ENCODE measurements at places on chromosomes 7 and 10.
A peak's percentile ranks its signal among the peaks of the same experiment; 100 is the strongest.

DNA sequence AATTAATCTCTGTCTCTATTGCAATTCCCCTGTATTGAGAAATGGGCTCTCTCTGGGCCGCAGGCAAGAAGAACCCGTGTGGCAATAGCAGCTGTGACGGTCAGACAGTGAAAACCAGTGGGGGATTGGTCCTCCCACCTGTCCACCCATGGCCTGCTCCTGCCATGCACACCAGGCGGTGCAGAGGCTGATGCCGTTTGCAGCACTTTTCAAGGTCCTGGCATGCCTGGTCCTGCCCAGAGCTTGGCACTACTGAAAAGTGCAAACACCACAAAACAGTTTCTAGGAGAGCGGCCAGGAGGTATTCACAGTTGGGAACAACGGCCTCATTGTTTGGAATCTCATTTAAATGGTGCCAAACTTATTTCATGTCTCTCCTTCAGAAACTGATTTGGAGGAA is 41.5 kb downstream of the PSPH start:
- no peaks in the 10 kb centered on the region for H3K36me3 ChIP-seq
- no peak for DNase-seq
- no peak overlapping the region for H3K27ac ChIP-seq
- H3K4me3 ChIP-seq = no peak overlapping the region

DNA sequence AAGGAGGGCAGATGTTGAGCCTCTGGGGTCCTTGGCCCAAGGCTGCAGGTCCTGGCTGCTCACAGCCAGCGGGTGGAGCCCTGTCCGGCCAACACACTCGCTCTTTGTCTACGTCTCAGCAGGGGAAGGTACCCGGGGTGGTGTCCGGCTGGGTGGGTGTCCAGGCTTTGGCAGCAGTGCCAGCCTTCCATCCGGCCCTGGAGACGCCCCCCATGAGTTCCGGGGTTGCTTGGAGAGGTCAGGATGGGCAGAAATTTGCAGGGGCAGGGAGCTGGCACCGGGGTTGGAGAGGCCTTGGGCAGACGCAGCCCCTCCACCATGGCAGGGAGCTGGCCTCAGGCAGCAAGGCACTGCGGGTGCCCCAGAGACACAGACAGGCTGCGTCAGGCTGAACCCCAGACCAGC is 42.2 kb upstream of the ELN start:
- H3K27me3 ChIP-seq = no peaks in the 10 kb centered on the region
- no peaks in the 10 kb centered on the region for H3K36me3 ChIP-seq
- no peaks in the 10 kb centered on the region for H3K4me1 ChIP-seq
- H3K27ac ChIP-seq = no peak overlapping the region

- peaks cover 29% of the 10 kb centered on the region for H3K4me1 ChIP-seq
- no peaks in the 10 kb centered on the region for H3K36me3 ChIP-seq
- H3K4me3 ChIP-seq = no peak overlapping the region
- no peaks in the 10 kb centered on the region for H3K27me3 ChIP-seq
- no peak for DNase-seq
- H3K27ac ChIP-seq = no peak overlapping the region
Measured at GRCh38 chr10:88986549-88987242, 3.9 kb upstream of the FAS start.

DNA sequence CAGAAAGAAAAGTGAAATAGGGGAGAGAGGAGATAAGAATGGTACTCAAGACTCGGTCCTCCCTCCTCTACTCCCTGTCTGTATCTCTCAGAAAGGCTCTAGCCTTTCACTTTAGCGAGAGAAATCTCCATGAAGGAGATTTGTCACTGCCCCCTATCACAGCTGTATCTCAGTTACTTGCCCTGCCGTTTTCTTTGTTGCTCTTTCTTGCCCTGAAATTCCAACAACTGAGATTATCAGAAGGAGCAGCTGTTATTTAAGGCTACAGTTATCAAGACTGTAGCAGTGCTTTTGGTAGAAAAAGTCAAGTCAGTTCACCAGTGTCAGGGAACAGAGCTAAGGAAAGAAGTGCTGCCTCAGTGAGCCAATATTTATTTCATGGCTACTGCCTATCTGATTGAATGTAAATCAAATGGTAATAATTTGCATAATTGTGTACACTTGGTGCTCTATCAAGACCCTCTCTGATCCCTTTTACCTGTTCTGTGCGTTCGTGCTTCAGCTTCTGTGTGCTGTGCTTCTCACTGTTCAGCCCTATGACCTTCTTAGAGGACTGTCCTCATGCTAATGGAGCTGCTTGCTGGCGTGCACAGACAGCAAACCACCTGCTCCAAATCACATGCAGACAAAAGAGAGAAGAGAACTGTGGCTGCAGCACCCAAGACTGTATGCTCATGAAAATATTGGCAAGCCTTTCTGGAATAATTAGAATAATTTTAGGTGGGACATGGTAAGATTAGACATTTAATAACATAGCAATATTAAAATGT is 180.2 kb upstream of the FAM3C start:
- H3K4me3 ChIP-seq = no peak overlapping the region
- no peaks in the 10 kb centered on the region for H3K36me3 ChIP-seq
- no peak overlapping the region for H3K27ac ChIP-seq
- DNase-seq = no peak
- no peaks in the 10 kb centered on the region for H3K27me3 ChIP-seq
- no peaks in the 10 kb centered on the region for H3K4me1 ChIP-seq

DNA sequence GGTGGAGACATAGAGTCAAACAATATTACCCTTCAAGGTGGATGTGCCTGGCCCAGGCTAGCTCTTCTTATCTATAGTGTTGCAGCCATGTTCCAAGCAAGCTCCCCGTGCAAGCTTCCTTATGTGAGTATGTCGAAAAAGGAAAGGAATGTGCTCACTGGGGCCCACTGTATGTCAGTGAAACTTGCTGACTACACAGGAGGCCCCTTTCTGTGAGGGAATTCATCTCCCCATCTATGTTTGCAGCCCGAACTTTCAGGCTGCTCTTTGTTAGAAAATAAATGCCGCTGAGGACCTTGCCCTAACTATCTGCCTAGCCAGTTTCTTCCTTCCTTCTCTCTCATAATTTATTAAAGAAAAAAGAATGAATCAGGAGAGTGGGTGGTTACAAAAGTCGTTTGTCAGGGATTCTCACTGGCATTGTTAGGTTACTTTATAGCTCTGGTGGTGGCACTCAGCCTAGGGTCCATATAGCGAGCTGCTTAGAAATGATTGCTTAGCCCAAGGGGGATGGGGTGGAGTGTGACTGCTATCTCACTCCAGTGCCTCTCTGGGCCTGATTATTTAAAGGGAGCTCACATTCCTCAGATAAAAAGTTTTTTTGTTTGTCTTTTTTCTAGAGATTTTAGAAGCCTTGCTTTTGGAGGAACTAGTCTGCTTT is 302.1 kb downstream of the ABCA13 start:
- DNase-seq = no peak
- no peaks in the 10 kb centered on the region for H3K36me3 ChIP-seq
- no peak overlapping the region for H3K27ac ChIP-seq

- H3K4me1 ChIP-seq = no peaks in the 10 kb centered on the region
- H3K27ac ChIP-seq = no peak overlapping the region
- no peak overlapping the region for H3K4me3 ChIP-seq
- H3K27me3 ChIP-seq = no peaks in the 10 kb centered on the region
- DNase-seq = no peak
- H3K36me3 ChIP-seq = no peaks in the 10 kb centered on the region
Measured at GRCh38 chr10:55287346-55287745, 486.3 kb upstream of the PCDH15 start.

DNA sequence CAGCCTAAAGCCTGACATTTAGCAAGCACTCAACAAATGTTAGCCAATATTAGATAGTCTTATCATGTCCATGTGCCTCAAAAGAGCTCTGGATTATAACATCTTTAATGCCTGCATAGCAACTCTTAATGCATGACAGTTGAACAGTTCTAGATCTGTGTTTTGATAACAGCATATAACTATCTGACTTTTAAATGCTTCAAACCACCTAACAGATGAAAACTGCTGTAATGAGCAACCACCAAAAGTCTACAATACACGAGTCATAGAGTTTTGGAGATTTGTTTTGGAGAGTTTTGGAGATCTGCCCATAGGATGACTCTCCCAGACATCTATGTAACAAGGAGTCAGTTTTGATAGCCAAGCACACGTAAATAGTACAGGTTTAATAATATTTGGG is 227.3 kb downstream of the TWIST1 start:
- DNase-seq = no peak
- H3K4me3 ChIP-seq = no peak overlapping the region
- H3K36me3 ChIP-seq = no peaks in the 10 kb centered on the region
- no peaks in the 10 kb centered on the region for H3K27me3 ChIP-seq
- no peak overlapping the region for H3K27ac ChIP-seq

GRCh38 chr7:130654850-130655249 is 13.7 kb downstream of the COPG2 start:
- H3K27ac ChIP-seq = no peak overlapping the region
- H3K36me3 ChIP-seq = no peaks in the 10 kb centered on the region
- H3K4me3 ChIP-seq = no peak overlapping the region
- no peaks in the 10 kb centered on the region for H3K4me1 ChIP-seq
- H3K27me3 ChIP-seq = no peaks in the 10 kb centered on the region

DNA sequence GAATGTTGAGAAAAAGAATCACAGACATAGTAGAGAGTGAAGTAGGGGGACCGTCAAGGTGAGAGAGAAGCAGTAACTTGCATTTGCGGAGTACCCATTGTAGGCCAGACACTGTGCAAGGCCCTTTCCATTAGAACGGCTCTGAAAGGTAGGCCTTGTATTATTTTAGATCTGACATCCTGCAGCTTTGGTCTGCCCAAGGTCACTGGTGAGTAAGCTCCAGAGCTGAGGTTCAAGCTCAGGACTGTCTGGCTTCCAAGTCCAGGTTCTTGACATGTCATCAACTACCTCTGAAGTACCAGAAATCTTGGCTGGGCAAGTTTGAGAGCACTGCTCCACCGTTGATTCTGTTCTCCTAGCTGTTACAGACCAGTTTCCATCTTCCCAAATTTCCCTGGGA is 13.2 kb upstream of the EVX1 start:
- DNase-seq = no peak
- no peaks in the 10 kb centered on the region for H3K4me1 ChIP-seq
- no peak overlapping the region for H3K27ac ChIP-seq
- H3K27me3 ChIP-seq = peaks cover 4% of the 10 kb centered on the region
- H3K36me3 ChIP-seq = no peaks in the 10 kb centered on the region

GRCh38 chr10:23051855-23052331 is 43.5 kb upstream of the MSRB2 start:
- H3K4me3 ChIP-seq = no peak overlapping the region
- H3K27ac ChIP-seq = no peak overlapping the region
- H3K36me3 ChIP-seq = no peaks in the 10 kb centered on the region
- DNase-seq = no peak

DNA sequence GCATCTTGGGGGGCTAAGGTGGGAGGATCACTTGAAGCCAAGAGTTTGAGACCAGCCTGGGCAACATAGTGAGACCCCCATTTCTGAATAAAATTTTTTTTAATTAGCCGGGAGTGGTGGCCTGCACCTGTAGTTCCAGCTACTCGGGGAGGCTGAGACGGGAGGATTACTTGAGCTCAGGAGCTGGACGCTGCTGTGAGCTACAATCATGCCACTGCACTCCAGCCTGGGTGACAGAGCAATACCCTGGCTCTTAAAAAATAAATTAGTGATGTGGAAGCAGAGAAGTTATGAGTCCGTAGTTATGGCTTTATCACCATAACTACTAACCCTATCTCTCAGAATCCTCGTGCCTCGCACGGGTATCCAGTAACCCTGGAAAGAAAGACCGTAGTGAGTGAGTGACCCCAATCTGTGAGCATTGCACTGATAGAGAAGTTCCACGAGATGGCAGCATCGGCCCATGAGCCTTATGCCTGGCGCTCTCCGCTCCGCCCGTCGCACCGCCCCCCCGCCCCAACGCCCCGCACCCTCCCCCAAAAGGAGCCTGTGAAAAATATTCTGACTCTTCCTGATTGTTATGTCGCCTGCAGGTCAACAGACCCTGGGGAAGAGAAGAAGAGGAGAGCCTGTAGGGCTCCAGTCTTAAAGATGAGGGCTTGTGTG is 4.9 kb upstream of the SLC29A3 start:
- H3K27ac ChIP-seq = no peak overlapping the region
- no peaks in the 10 kb centered on the region for H3K36me3 ChIP-seq
- DNase-seq = peak; percentile 53

DNA sequence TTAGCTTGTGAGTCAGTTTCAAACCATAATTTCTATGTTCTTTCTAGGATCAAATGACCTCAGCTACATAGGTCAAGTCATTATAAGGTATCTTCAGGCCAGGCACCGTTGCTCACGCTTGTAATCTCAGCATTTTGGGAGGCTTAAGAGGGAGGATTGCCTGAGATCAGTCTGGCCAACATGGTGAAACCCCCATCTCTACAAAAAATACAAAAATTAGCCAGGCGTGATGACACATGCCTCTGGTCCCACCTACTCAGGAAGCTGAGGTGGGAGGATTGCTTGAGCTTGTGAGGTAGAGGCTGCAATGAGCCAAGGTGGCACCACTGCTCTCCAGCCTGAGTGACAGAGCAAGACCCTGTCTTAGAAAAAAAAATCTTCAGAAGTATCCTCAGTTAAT is 362.3 kb downstream of the GATA3 start:
- H3K27me3 ChIP-seq = no peaks in the 10 kb centered on the region
- H3K27ac ChIP-seq = no peak overlapping the region
- DNase-seq = peak; percentile 33
- H3K4me1 ChIP-seq = peaks cover 30% of the 10 kb centered on the region
- no peaks in the 10 kb centered on the region for H3K36me3 ChIP-seq

DNA sequence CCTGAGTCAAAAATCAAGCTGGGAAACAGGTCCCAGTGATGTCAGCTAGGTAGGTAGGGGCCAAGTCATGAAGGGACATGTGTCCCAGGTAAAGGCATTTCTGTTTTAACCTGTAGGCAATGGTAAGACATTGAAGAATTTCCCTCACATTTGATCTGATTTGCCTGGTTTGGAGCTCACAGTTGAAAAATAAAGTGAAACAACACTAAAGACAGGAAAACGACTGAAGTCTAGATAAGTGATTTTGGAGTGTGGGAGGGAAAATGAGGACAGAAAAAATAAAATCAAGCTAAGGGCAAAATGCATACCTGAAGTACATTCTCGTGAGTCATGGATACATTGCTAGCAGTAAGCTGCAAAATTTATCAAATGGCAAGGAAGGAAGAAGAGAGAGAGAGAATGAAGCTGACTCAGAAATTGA is 169.9 kb downstream of the SKIDA1 start:
- H3K36me3 ChIP-seq = no peaks in the 10 kb centered on the region
- no peak overlapping the region for H3K27ac ChIP-seq
- no peak overlapping the region for H3K4me3 ChIP-seq
- H3K27me3 ChIP-seq = no peaks in the 10 kb centered on the region
- H3K4me1 ChIP-seq = no peaks in the 10 kb centered on the region

- no peak overlapping the region for H3K4me3 ChIP-seq
- no peaks in the 10 kb centered on the region for H3K27me3 ChIP-seq
- no peaks in the 10 kb centered on the region for H3K4me1 ChIP-seq
Measured at GRCh38 chr10:29508554-29509244, 126.1 kb downstream of the SVIL start.

All from naive thymus-derived CD4-positive, alpha-beta T cell (primary cell).